ENCODE measurements at places on chromosomes 3 and 15.

DNA sequence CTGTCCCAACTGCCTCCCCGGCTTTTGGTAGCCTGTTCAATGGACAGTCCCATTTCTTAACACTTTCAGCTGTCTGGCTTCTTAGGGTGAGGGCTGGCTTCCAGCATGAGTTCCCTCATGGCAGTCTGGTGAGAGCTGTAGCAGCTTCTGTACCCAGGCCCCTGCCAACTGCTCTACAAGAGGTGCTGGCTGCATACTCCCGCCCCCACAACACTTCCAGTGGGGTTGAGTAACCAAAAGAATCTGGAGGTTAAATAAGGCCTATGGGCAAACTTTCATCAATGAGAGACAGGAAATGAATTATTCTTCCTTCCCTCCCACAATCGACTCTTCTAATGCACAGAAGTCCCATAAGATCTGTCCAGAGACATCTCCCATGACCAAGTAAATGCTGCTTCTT, 145.0 kb downstream of the NEK10 start:
- DNase-seq = no peak

DNA sequence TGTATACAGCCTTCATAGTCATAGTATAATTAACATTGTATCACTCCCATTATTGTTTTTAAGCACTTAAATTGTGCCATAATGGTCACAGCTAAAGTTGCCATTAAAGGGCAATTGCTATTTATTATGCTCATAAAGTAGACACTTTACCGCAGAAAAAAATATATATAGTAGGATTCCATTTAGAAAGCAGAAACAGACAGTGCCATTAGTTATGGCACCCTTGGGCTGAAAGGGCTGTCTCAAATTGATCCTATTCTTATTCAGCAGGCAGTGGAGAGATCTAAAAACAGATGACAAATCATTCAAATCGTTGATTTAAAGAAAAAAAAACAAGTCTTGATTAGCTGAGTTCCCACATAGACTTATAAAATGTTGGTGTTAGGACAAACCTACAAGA, 514.2 kb upstream of the ROBO2 start:
- no peak for DNase-seq

GRCh38 chr3:34669490-34669889, 871.1 kb downstream of the PDCD6IP start:
- no peak for DNase-seq

DNA sequence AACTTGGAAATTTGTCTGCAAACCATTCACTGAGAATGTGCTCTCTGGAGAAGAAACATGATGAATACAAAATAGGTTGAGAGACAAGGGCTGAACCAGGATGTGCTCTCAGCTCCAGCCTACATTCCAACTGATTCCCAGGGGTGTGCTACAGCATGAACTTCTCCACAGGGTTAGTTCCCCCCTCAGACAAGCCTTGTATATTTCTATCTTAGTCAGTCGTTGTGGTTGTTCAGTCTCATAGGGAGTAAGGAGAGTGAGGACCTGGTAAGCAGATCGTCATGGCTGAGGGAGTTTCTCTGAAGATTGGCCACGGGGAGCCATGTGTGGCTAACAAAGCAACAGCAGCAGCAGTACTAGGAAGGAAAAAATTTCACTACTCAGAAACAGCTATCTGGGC, 919.7 kb upstream of the CADM2 start:
- DNase-seq = no peak

- DNase-seq = no peak
Observed at GRCh38 chr3:171822431-171823106, 12.3 kb upstream of the PLD1 start.

DNA sequence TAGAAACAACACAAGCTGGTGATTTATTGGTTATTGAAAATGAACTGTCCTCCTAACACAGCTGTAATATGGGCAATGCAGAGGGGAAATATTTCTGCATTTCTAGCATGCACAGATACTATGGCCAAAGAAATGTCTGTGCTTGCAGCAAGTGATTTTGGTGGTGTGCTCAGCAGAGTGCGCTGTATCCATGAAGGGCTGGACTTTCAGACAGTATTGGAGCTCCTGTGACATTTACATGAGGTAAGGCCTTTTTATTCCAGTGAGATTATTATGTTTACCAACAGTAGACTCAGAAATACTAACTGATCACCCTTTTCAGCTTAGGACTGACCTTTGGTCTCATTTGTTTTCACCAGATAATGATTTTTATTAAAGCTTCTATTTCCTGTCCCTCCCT, 1302.6 kb upstream of the EPHA6 start:
- DNase-seq = no peak

GRCh38 chr3:8567784-8568575, 66.4 kb downstream of the LMCD1 start:
- DNase-seq = no peak

- DNase-seq = no peak
Observed at GRCh38 chr15:88243895-88244787, 12.4 kb downstream of the NTRK3 start.
